NCI-H2081 treated with DMSO at 0.1 percent for 48 hours (cell line): ENCODE measurements at places on chromosomes 7 and 10.

DNA sequence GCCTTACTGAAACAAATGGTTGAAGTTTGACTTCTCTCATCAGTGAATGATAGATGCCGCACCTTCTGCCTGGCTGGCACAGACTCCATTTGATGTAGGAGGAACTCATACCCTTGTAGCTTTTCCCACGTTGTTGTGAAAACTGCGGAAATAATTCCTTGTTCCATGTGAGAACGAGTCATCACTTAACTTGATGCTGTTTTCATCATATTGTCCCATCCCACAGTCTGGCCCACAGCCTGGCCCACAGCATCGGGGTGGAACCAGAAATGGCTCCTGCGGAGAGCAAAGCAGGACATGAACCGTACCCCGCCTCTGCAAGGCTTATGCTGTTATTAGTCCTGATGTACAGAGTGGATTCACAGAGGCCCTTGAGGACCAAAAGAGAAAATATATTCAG, 587.0 kb downstream of the SDK1 start:
- no peak for DNase-seq

- DNase-seq: no peak
Measured at GRCh38 chr7:98848918-98849317, 20.9 kb downstream of the TMEM130 start.

DNA sequence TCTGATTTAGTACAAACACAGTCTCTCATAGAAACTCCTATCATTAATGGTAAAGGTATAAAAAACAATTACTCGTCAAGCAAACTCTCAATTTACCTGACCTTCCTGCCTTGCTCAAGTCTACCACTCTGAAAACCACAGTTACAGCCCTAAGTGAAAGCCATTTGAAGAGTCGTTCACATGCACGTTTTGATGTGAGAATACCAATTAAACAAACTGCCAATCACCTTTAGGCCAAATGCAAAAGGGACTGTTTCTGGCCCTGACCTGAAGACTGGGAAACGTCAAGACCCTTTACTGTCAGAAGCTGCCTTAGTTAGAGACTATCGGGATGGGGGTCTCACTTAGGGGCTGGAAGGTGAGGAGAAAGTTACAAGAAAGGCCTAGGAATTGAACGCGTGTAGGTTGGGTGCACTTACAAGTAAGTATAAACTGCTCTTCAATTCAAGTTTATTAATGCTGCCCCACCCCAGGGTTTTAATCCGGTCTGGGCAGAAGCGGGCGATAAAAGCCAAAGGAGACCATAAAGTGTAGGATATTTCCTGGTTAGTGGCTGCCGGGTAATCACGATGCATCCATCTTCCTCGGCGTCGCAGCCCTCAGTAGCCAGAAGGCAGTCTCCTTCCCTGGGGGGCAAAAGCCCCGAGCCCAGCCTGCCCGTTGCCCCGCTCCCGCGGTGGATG, 935 bp downstream of the TM9SF3 start:
- no peak for DNase-seq

- no peak for DNase-seq
Measured at GRCh38 chr10:117477961-117478670, 64.4 kb upstream of the EMX2 start.

- DNase-seq: no peak
Measured at GRCh38 chr10:93601146-93601773, at the start of gene RBP4. Gene RBP4, minus strand, starts transcription at chr10:93601235. Its CDS starts 207 bp downstream, at chr10:93601028.

- DNase-seq: no peak
Measured at GRCh38 chr10:102615361-102615760, 28.9 kb upstream of the TRIM8 start.

GRCh38 chr7:37928878-37929277, 8.4 kb downstream of the EPDR1 start:
- DNase-seq: no peak

DNA sequence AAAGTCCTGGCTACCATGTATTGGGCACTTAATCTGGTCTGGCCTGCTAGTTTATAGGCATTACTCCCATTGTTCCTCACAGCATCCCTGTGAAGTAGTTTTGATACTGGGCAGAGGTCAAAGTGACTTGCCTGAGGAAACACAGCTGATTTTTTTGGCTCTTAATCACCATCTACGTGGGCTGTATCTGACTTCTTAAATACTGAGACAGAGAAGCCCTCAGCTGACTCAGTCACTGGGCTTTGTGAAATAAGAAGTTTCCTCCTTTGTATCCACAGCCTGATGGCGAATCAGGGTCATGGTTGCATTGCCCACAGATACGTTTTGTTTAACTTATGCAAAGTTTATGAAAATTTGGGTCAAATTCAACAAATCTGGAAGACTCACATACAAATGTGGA, 13.2 kb downstream of the TACR2 start:
- DNase-seq: no peak

GRCh38 chr10:62323751-62324150, 50.4 kb upstream of the ZNF365 start:
- no peak for DNase-seq

GRCh38 chr7:36438211-36438610, 48.5 kb downstream of the ANLN start:
- DNase-seq: no peak

- no peak for DNase-seq
Measured at GRCh38 chr10:106978756-106979155, 185.8 kb downstream of the SORCS1 start.

DNA sequence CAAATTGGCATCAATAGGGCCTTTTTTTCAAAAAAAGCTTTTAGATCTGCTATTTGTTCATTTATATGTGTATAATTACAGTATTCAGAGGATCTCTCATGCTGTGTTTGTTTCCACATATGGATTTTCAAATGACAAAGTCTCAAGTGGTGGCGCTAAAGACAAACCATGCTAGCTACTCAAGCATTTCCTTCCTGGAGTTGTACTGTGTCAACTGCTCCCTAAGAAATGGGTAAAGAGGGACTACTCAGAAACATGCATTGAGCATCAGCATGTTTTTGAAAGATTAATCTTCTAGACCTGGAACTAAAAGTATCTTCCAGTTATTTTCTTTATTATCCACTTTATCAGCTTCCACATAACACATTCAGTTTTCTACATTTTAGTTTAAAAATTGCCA, 12.7 kb downstream of the CNTNAP2 start:
- DNase-seq: no peak
